Subcutaneous preadipocyte (primary cell): ENCODE measurements at places on chromosomes 4 and X. TPM values are rescaled to one million over a fixed set of nuclear protein-coding genes. Genes with fewer than 3 reads are reported as not detected.

The TCEAL1 gene
- 12.1 and 18.7 TPM in 2 replicates for total RNA-seq

The STBD1 gene
- 2.0 and 2.2 TPM in 2 replicates for total RNA-seq

The PAGE5 gene
- total RNA-seq, result not detected in 2 replicates

The NEUROG2 gene
- total RNA-seq, result not detected in 2 replicates

The PPA2 gene
- total RNA-seq, result 62.8 and 74.1 TPM in 2 replicates

The IL13RA2 gene
- total RNA-seq, result 171 and 270 TPM in 2 replicates

The HAND2 gene
- total RNA-seq, result 9.9 and 15.4 TPM in 2 replicates

The CTSO gene
- 3.7 and 8.5 TPM in 2 replicates for total RNA-seq

The MAP7D2 gene
- total RNA-seq, result 0.37 and 0.78 TPM in 2 replicates

The NOX1 gene
- total RNA-seq, result not detected in 2 replicates

The PNMA6A gene
- total RNA-seq, result 1.6 and 3.3 TPM in 2 replicates

The GAGE12H gene
- total RNA-seq, result not detected in 2 replicates

The MGAT4D gene
- total RNA-seq, result not detected in 2 replicates

The TMEM33 gene
- total RNA-seq, result 52.5 and 76.6 TPM in 2 replicates

The MAGEA1 gene
- not detected in 2 replicates for total RNA-seq

The DCAF8L2 gene
- total RNA-seq, result under 0.01 TPM in 1 of 2 replicates, not detected in the other

The PRPS2 gene
- 44.5 and 56.3 TPM in 2 replicates for total RNA-seq

The RPS6KA3 gene
- 37.5 and 39.5 TPM in 2 replicates for total RNA-seq

The TMEM35A gene
- 1.6 and 2.2 TPM in 2 replicates for total RNA-seq

The SAT1 gene
- 32.6 and 47.4 TPM in 2 replicates for total RNA-seq

The NWD2 gene
- total RNA-seq, result not detected in 2 replicates

The GPR78 gene
- total RNA-seq, result 0.37 and 0.39 TPM in 2 replicates

The MTNR1A gene
- total RNA-seq, result under 0.01 TPM in 1 of 2 replicates, not detected in the other

The OTC gene
- not detected in 2 replicates for total RNA-seq

The ZCCHC12 gene
- under 0.01 TPM in 1 of 2 replicates, not detected in the other for total RNA-seq

The HDX gene
- total RNA-seq, result 5.3 and 6.2 TPM in 2 replicates

The FBXW7 gene
- total RNA-seq, result 47.8 and 51.0 TPM in 2 replicates

The SHROOM2 gene
- total RNA-seq, result under 0.01 TPM in 1 of 2 replicates, not detected in the other

The MAML3 gene
- total RNA-seq, result 2.9 and 3.3 TPM in 2 replicates

The NFKB1 gene
- total RNA-seq, result 20.9 and 34.8 TPM in 2 replicates

The SMR3B gene
- not detected in 2 replicates for total RNA-seq

The TMEM31 gene
- total RNA-seq, result 0.73 TPM in 1 of 2 replicates, not detected in the other
